ENCODE measurements at places on chromosomes 7 and 10. TPM values are rescaled to one million over a fixed set of nuclear protein-coding genes. Genes with fewer than 3 reads are reported as not detected.

The SORBS1 gene
- 0.43 TPM for total RNA-seq

The TMEM229A gene
- total RNA-seq: not detected

The TWIST1 gene
- 1.2 TPM for total RNA-seq

The GJD4 gene
- total RNA-seq: not detected

The ACTL6B gene
- not detected for total RNA-seq

The NAT16 gene
- total RNA-seq: not detected

The COL17A1 gene
- not detected for total RNA-seq

The PITRM1 gene
- 76.4 TPM for total RNA-seq

The EPHB4 gene
- total RNA-seq: 2.4 TPM

The SNCG gene
- not detected for total RNA-seq

The TRIM50 gene
- total RNA-seq: not detected

The PRKAR2B gene
- 0.37 TPM for total RNA-seq

The SLC29A3 gene
- 7.3 TPM for total RNA-seq

The ACSM6 gene
- total RNA-seq: not detected

The CCNY gene
- 67.1 TPM for total RNA-seq

The CDK1 gene
- total RNA-seq: 89.1 TPM

The PSAP gene
- 108 TPM for total RNA-seq

The OR2A42 gene
- 0.09 TPM for total RNA-seq

The GPC2 gene
- total RNA-seq: 7.8 TPM

The CYP26C1 gene
- not detected for total RNA-seq

The MXI1 gene
- total RNA-seq: 12.2 TPM

The MYOZ1 gene
- not detected for total RNA-seq

The IQUB gene
- total RNA-seq: 0.25 TPM

The CLDN3 gene
- total RNA-seq: not detected

The TFAM gene
- 85.0 TPM for total RNA-seq

The VENTX gene
- total RNA-seq: not detected

The SVOPL gene
- not detected for total RNA-seq

The OPN1SW gene
- not detected for total RNA-seq

The FAM237B gene
- total RNA-seq: not detected

The CBLL1 gene
- total RNA-seq: 43.7 TPM

The BLNK gene
- total RNA-seq: not detected

The ITIH2 gene
- total RNA-seq: not detected

The POLR1F gene
- 41.1 TPM for total RNA-seq

The MEIG1 gene
- not detected for total RNA-seq

The TUBB8 gene
- total RNA-seq: not detected

The MYO1G gene
- 442 TPM for total RNA-seq

The ZNF800 gene
- total RNA-seq: 40.2 TPM

The TSC22D4 gene
- 106 TPM for total RNA-seq

The LIPF gene
- total RNA-seq: not detected

The VWDE gene
- 3.2 TPM for total RNA-seq

The UNCX gene
- not detected for total RNA-seq
